ENCODE measurements at places on chromosomes 11 and 22.

DNA sequence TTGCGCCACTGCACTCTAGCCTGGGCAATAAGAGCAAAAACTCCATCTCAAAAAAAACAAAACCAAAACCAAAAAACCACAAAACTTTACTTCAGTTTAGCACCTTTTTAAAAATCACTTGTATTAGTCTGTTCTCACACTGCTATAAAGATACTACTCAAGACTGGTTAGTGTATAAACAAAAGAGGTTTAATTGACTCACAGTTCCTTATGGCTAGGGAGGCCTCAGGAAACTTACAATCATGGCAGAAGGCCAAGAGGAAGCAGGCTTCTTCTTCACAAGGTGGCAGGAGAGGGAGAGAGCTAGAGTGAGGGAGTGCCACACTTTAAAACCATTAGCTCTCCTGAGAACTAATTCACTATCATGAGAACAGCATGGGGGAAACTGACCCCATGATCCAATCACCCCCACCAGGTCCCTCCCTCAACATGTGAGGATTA is 261.3 kb downstream of the TMEM135 start:
- DNase-seq, result no peak

DNA sequence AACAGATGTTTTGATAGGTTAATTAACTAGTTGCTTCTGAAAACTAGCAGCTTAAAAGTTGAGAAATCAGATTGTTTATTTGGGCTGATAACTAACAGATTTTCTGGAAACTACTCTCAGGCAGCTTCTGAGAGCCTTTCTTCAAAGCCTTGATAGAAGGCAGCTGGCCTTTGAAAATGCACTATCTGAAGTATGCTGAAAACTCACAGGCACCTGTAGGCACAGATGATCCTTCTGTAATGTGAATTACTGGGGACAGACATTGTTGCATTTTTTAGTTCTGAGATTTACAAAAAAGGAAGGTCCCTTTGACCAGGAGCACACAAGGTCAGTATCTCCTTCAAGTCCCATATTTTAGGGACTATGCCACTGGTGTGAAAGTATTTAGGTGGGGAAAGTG is 460.8 kb upstream of the CNTN5 start:
- DNase-seq, result no peak

- no peak for DNase-seq
These were observed 131.1 kb downstream of the RASSF10 start for GRCh38 chr11:13140028-13140870.

- DNase-seq, result no peak
These were observed 78.0 kb downstream of the TENM4 start for GRCh38 chr11:79362821-79363220.

DNA sequence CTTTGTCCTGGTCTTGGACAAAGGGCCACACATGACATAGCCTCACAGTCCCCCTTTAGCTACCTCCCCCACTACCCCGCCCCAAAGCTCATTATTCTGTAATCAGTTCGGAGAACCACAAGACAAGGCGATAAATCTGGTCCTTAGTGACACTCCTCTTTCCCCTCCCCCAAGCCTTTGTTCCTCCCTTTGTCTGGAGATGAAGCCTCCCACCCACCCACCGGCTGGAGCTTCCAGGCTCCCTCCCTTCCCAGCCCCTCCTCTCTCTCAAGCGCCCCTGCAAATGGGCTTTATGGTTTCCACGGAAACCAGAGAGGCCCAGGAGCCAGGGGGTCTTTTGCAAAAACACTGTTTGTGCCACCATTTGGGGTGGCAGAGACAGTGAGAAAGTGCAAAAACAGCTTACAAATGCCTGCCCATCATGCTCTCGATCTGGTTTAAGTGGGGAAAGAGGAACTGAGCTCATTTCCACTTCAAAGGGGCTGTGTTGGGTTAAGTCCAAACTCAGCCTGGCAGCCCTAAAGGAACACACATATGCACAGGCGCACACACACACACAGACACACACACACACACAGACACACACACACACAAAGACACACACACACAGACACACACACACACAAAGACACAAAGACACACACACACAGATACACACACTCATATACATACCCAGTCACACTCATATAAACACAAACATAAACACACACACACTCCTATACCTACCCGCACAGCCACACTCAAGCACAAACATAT is 23.5 kb downstream of the APLNR start:
- no peak for DNase-seq

GRCh38 chr11:94449437-94449836 is 44.2 kb downstream of the MRE11 start:
- DNase-seq, result no peak

- DNase-seq, result no peak
These were observed 39.0 kb downstream of the SLCO2B1 start for GRCh38 chr11:75189911-75190310.
